Activated gamma-delta T cell treated with anti-CD3 and anti-CD28 coated beads, Interleukin-2, amount 50 U/mL, for 16 hours (primary cell): ENCODE measurements at places on chromosomes 4 and X.

DNA sequence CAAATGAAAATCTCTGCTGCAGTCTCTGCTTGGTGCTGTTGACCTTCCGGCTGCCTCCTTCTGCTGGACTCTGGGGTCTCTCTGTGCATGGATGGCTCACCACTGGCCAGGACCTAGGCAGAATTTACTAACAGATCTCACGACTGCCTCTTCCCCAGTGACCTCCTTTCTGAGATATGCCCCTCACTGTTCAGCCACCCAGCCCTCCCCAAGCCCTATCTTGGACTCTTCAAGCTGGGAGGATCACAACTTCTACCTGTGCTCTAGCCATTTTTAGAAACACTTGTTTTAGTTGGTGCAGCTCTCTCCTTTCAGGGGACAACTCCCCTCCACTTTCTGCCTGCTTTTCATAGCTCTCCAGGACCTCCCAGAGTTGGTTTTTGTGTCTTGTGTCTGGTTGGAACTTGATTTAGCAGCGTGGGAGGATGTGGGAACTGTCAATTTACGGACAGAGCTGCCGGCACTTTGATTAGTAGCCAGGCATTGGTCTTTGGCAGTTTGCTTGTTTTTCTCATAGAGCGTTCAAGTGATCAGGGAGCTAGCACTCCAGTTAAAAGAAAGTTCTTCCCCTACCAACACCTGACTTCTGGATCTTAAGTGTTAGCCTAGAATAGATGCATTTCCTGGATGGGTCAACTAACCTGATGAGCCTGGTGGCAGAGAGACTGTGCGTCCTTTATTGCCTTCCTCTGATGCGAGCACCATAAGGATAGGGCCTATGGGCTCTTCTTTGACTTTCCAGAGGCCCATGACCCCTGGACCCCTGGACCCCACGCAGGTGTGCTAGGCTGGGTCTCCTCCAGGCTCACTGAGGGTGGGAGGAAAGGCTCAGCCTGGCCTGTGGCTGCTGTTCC lies 6.5 kb downstream of the RGS12 start:
- no peak for DNase-seq

DNA sequence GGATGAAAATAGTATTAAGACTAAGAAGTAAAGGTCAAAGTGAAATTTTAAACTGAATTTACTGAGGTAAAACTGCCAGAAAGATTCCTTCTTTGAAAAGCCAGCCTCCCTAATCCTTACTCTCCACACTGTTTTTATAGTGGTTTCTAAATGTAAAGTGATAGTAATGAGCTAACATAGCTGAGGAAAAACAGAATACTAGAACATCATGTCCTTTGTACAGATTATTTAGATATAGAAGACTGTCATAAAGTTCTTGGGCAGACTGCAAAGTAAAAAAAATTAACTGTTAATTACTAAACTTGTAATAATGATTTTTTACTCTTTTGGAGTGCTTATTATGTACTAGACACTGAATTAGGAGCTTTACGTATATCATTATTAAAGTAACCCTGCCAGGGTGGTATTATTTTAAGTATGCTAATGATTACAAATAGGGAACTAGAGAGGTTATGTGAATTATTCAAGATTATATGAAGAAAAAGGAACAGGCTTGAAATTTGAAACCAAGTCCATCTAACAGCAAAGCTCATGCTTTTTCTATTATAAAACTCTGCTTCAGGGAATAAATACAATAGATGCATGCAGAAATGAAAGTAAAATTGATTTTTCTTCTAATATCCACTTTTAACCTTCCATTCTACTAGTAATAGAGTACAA lies 150.5 kb downstream of the TBCK start:
- DNase-seq, result no peak

GRCh38 chr4:182812916-182813315 lies 104.3 kb downstream of the DCTD start:
- DNase-seq, result no peak

GRCh38 chrX:154485150-154486051 lies 1.0 kb downstream of the UBL4A start:
- no peak for DNase-seq

- DNase-seq, result no peak
These were observed 9.5 kb upstream of the CXCR3 start for GRCh38 chrX:71627588-71628404.

GRCh38 chr4:159719531-159719930 lies 616.7 kb downstream of the RAPGEF2 start:
- DNase-seq, result no peak

GRCh38 chr4:186628058-186628711 lies 72.8 kb upstream of the MTNR1A start:
- DNase-seq, result no peak

DNA sequence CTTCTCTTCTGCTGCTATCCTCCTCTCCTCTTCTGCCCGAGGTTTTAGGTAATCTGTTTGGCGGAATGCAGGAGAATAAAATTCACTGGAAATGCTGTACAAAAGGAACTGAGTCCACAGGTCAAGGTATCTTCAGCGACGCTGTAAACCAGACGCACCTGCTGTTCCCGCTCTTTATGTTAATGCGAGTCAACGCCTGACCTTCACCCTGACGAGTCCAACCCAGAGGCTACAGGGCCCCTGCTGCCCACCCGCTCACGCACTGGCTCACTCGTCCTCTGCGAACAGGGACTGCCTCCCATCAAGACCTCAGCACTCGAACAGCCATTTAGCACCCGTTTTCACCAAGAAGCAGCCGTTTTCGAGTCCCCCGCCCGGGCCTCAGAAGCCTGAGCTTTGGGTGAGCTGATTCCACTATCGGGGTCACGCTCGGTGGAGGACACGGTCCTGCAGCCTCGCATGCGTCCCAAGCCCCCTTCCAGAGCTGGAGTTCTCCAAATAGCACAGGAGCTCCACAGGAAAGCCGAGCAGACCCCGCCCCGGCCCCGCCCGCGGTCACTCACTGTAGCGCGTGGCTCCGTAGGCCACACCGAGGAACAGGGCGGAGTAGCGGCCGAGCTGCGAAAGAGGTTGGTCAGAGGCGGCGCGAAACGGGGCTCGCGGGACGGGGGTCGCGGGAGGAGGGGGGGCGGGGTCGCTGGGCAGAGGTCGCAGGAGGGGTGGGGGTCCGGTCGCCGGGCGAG lies 556 bp downstream of the ATP5ME start:
- no peak for DNase-seq

- no peak for DNase-seq
These were observed 123.1 kb downstream of the BTC start for GRCh38 chr4:74671080-74671698.

DNA sequence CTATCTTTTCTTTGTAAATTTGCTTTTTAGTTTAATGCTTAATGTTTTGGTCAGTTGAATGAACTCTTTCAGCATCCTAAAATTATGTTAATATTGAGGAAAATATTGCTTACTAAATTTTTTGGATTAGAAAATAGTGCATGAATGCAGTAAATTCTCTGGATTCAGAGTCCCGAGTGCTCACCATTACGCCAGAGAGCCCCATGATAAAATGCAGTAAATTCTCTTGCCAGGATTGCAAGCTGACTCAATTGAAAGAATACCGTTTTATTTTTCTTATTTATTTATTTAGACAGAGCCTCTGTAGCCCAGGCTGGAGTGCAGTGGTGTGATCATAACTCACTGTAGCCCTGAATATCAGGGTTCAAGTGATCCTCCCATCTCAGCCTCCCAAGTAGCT lies 60.9 kb upstream of the ENPEP start:
- no peak for DNase-seq

GRCh38 chrX:118963159-118963558 lies 11.3 kb upstream of the LONRF3 start:
- no peak for DNase-seq

- DNase-seq, result no peak
These were observed 51.6 kb downstream of the NFKB1 start for GRCh38 chr4:102552781-102553180.

DNA sequence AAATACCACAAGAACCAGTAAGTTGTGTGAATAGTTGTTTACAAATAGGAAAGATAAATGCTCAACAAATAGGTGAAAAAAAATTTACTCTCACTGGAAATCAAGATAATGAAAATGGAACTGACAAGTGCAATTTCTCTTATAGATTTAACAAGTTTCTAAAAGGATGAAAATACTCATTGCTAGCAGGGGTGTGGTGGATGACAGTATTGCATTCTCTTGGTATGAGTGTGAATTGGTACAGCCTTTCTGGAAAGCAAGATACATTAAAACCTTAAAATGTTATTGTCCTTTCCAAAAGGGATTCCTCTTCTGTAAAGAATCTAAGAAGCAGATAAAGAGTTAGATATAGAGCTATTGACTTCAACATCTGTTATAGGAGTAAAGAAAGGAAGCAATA lies 240.0 kb upstream of the RPS6KA3 start:
- DNase-seq, result no peak

DNA sequence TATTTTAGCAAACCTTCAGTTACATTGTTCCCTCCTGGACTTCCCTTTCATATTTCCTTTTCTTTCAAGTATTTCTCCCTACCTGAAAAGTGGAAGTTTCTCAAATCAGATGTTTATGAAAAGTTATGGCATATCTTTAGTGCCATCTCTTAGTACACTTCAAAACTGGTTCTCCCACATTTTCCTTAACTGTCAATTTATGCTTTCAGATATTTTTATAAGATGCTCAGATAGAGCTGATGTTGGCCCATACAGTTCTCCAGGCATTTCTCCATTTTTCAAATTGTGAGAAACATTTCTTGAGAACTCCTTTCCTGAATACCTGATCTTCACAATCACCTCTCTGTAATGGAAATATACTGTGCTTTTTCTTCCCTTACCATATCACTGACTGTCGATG lies 32.5 kb upstream of the AP1AR start:
- no peak for DNase-seq

DNA sequence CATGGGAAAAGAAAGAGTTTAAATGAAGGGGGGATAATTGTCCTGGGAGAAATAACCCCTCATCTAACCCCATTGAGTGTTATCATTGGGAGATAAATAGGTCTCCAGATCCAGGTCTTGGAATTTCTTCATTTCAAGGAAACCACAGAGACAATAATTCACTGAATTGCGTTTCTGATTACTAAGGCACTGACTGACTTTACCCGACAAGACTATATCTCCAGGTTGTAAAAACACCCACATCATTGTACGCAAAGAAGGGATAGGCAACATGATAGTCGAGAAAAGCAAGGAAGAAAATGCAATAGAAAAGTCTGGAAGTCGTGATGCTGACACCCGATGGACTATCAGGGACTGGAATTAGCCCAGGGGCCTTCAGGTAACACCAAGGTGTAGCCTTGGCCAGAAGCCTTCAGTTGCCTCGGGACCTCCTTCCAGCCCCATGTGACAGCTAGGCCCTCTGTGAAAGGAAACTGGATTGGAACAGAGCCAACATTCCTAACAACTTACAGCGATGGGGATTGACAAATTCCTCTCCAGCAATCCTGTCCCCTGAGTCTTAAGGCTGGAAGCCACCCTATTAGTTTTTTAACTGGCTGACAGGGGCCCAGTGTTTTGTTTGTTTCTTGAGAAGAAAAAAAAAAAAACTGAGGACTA lies 46.5 kb upstream of the RAB9B start:
- no peak for DNase-seq

DNA sequence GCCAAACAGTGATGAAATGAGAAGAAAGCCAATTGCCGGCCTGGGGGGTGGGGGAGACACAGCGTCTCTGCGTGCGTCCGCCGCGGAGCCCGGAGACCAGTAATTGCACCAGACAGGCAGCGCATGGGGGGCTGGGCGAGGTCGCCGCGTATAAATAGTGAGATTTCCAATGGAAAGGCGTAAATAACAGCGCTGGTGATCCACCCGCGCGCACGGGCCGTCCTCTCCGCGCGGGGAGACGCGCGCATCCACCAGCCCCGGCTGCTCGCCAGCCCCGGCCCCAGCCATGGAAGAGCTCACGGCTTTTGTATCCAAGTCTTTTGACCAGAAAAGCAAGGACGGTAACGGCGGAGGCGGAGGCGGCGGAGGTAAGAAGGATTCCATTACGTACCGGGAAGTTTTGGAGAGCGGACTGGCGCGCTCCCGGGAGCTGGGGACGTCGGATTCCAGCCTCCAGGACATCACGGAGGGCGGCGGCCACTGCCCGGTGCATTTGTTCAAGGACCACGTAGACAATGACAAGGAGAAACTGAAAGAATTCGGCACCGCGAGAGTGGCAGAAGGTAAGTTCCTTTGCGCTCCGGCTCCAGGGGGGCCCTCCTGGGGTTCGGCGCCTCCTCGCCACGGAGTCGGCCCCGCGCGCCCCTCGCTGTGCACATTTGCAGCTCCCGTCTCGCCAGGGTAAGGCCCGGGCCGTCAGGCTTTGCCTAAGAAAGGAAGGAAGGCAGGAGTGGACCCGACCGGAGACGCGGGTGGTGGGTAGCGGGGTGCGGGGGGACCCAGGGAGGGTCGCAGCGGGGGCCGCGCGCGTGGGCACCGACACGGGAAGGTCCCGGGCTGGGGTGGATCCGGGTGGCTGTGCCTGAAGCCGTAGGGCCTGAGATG lies at the start of gene SHOX:
Gene SHOX, plus strand, starts transcription at position 180 of the 885 bp plus-strand sequence. Its CDS starts 107 bp downstream, at position 287.
- DNase-seq, result no peak

- no peak for DNase-seq
These were observed 31.5 kb upstream of the PTTG2 start for GRCh38 chr4:37928426-37929416.

DNA sequence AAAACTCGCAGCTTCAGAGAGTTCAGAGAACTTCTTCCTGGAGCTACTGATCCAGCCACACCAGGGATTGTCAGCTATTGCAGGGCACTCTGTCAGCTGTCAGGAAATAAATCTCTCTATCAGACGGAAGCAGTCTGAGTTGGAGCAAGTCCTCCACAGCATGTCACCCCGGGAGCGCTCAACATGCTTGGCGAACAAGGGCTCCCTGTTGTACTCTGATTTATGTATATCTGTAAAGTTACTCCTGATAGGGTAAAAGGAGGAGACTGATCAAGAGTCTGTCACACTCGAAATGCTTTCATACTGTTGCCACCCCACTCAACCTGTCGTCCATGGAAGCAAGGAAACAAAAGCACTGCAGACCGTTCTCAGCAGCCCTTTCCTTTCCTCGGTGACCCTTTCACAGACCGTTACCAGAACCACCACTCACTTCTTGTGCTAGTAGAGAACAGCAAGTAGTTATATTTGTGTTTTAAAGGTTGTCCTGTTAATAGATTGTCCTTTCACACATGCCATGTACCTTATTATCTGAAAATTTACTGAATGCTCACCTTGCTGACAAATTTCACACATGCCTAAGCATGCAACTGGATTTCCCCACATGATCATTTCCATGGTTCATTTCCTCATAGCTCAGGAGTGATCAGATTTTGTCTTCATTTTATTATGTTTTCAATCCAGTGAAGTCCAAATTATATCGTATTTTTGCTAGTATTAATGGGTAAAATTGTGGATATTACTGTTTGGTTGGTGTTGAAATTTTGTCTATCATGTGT lies 2108.9 kb upstream of the TENM3 start:
- DNase-seq, result no peak

- no peak for DNase-seq
These were observed 15.1 kb upstream of the FGFR3 start for GRCh38 chr4:1777822-1778641.

- no peak for DNase-seq
These were observed 7.6 kb downstream of the SPIN3 start for GRCh38 chrX:56987741-56988140.

DNA sequence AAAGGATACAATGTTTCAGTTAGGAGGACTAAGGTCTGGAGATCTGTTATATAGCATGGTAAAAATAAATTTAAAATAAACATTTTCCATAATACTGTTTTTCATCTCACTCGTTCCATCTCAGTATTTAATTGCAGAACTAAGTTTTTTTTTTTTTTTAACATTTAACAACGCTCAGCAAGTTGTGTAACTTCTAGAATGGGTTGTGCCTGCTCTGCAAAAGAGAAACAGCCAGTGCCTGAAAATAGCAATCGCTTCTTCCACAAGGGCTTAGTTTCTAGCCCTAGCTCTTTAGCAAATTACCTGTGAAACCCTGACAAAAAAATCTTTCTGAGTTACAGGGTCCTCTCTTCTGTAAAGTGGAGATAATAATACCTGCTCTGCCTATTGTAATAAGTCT lies 41.9 kb downstream of the CNGA1 start:
- no peak for DNase-seq

GRCh38 chr4:186979961-186980745 lies 256.5 kb upstream of the FAT1 start:
- no peak for DNase-seq
